ENCODE measurements at places on chromosomes 3 and 15.

DNA sequence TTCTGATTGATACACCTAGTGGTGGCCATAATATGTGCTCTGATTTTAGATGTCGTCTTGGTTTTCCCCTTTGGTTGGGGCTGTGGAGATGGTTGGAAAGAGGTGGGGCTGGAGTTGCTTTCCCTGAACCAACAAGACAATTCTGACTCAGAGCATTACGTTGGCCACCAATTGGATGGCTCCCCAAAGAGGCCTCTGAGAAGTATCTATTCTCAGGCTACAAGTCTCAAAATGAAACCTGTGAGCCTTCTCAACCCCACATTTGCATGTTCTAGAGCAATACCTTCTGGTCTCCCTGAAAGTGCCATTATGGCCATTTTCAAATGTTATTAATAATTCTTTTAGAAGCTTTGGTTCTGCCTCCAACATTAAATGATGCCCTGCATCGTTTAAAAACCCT, 188.4 kb upstream of the WNT5A start:
- no peak for DNase-seq

DNA sequence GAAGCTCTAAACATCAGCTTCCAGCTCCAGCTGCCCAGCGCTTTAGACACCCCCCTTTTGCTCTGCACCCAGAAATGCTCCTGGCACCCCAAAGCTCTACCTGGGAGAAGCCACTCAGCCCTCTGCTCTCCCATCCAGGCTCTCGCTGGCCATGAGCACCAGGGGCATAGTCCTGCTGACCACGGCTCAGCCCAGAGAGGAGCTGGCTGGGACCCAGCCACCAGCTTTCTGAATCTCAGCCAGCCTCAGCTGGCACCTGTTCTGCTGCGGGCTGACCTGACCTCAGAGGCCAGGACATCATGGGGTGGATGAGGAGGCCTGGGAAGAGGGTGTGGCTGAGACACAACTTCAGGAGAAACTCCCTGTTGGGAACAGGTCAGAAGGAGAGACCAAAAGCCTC, 8.6 kb downstream of the NTRK3 start:
- DNase-seq, result no peak

DNA sequence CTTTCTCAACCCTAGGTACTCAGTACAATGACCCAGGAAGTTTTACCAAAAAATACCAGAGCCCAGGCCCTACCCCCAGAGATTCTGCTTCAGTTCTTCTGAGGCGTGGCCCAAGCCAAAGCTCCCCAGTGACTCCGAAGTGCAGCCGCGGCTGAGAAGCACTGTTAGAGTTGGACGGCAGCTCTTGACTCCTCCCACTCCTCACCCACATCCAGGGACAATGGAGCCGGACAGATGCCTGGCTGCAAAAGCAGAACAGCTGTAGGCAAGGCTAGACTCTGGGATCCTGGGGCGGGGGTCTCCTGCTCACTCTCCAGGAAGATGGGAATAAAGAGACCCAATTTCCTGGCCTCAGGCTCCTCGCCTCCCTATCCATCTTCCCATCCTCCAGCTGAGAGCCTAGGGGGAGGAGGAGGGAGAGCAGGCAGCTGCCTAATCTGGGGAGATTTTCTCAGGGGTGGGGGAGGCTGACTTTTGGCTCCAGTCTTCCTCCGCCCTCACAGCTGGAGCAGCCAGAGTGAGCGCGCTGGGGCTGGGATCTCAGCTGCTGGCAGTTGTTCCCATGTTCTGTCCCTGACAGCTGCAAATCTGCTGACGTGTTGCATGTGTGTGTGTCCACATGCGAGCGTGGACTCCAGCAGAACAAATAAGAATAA, 223.8 kb downstream of the OPA1 start:
- DNase-seq, result peak; percentile 36

- no peak for DNase-seq
Observed at GRCh38 chr3:161496508-161496907, at the start of gene OTOL1. TSS of gene OTOL1 (plus strand) at chr3:161496808. CDS start at chr3:161496808, 0 bp downstream.

GRCh38 chr15:68003297-68003696, 50.8 kb upstream of the PIAS1 start:
- no peak for DNase-seq

- DNase-seq, result no peak
Observed at GRCh38 chr3:140911822-140912221, 29.8 kb upstream of the SLC25A36 start.

DNA sequence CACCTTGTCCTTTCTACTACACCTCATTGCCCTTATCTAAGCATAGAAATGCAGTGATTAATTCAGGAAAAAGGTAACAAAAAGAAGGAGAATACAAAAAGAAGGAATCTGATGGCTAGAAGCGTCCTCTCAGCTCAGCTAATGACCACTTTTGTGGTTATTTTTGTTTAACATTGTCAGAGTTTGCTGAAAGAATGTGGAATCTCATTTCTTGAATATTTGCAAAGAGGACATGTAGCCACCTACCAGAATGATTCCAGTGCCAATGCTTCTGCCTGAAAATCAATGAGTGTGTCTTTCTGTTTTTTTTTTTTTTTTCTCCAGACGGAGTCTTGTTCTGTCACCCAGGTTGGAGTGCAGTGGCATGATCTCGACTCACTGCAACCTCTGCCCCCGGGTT, 24.5 kb downstream of the NANOGP8 start:
- no peak for DNase-seq
